Activated CD8-positive, alpha-beta T cell treated with anti-CD3 and anti-CD28 coated beads, Interleukin-2, amount 10 ng/mL, durations not matched to agents 7 days and 5 days (primary cell): ENCODE measurements at places on chromosomes 12 and 14. TPM values are rescaled to one million over a fixed set of nuclear protein-coding genes. Genes with fewer than 3 reads are reported as not detected.

- DNase-seq: peak; percentile 72
Measured at GRCh38 chr14:100662879-100663760, 63.6 kb upstream of the DLK1 start.

GRCh38 chr14:99272899-99273765, 1.1 kb upstream of the BCL11B start:
- DNase-seq: peak; percentile 70

DNA sequence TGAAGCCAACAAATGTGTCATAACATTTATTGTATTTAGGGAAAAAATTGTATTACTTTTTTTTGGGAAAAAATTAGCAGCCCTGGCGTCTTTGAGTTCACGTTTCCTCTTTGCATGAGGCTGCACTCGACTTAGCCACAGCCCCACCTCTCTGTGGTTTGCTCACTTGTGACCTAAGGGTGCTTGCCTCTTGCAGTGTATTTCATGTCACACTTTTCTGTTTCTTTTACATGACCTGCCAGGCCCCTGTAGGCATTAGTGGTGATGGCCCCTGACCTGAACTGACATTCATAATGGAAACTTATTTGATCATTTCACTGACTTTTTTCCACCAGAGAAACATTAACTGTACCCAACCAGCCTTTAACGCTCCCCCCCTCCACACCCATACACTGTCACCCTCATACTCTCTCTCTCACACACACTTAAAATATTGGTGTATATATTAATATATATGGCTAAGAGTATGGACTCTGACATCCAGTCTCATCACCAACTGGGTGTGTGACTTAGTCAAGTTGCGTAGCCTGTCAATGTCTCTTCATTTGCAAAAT, 122.9 kb downstream of the PRKCH start:
- peak; percentile 90 for DNase-seq

GRCh38 chr14:22658946-22659345, 14.8 kb upstream of the OR6J1 start:
- no peak for DNase-seq

- no peak for DNase-seq
Measured at GRCh38 chr12:131459773-131460365, 251.0 kb upstream of the SFSWAP start.

DNA sequence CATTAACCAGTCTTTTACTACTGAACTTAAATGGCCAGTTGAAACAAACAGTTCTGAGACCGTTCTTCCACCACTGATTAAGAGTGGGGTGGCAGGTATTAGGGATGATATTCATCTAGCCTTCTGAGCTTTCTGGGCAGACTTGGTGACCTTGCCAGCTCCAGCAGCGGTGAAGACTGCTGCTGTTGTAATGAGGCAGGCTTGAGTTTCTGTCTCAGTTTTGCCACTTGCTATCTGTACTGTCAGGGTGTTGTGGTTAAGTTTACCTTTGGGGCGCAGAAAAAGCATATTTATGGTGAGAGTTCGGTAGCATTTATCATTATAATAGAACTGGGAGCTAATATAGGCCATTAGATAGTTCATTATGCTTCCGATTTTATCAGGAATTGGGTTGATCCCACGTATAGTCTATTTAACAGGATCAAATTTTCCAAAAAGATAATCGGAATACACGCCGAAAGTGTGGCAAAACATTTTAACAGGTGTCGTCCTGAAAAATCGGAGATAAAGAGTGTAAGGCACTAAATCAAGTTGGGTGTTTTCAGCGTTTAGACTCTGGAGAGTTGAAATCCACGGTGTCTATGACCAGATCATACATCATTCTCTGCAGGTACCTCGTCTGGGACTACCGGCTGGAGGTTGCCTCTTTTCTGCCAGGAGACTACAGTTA, 688 bp upstream of the NECAP1 start:
- DNase-seq: peak; percentile 57

GRCh38 chr14:90301668-90302090, 30.1 kb downstream of the NRDE2 start:
- DNase-seq: no peak

DNA sequence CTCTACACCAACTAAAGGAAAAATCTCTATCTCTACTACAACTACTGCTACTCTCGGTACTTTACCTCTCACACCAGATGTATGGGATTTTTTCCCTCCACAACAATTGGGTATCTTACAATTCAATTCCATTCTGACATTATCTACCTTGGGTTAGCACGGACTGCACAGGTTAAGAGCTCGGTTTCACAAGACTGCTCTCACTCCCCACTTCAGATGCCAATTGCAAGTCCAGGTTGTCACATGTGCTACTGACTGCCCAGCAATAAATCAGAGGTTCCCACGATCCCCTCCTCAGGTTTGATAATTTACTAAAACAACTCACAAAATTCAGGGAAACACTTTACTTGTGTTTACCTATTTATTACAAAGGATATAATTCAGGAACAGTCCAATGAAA, 58.0 kb downstream of the OVCH1 start:
- DNase-seq: no peak

- peak; percentile 71 for DNase-seq
Measured at GRCh38 chr14:105173901-105174894, 5.6 kb upstream of the JAG2 start.

GRCh38 chr14:73976125-73976524, 26.0 kb downstream of the COQ6 start:
- no peak for DNase-seq

The TFCP2 gene
- 34.5 TPM for total RNA-seq

- DNase-seq: no peak
Measured at GRCh38 chr12:95393191-95393790, 80.7 kb upstream of the METAP2 start.

The LPAR5 gene
- 16.8 TPM for total RNA-seq

DNA sequence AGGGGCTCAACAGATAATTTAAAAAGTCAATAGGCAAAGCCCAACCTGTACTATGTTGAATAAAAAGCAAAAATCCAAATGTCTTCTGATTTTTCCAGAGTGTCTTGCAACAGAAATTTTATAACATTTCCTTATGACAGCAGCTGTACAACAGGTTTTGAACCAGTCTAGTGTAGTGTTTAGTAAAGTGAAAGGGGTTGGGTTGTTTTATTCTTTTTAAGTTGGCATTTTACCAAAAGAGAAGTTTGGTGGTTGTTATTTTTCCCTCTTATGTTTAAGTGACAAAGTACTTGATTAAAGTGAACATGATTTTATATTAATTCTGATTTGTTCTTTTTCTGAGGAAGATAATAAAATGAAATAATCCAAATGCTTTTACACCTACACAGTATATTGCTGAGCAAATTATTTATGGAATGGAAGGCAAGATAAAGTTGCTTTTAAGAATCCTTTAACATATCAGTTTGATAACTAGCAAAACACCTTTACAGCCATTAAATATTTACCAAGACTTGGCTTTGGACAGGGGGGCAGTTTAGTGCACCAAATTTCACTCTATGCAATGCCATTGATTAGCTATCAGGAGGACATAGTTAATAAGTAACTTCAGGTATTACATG, 128.9 kb downstream of the FOXA1 start:
- no peak for DNase-seq

DNA sequence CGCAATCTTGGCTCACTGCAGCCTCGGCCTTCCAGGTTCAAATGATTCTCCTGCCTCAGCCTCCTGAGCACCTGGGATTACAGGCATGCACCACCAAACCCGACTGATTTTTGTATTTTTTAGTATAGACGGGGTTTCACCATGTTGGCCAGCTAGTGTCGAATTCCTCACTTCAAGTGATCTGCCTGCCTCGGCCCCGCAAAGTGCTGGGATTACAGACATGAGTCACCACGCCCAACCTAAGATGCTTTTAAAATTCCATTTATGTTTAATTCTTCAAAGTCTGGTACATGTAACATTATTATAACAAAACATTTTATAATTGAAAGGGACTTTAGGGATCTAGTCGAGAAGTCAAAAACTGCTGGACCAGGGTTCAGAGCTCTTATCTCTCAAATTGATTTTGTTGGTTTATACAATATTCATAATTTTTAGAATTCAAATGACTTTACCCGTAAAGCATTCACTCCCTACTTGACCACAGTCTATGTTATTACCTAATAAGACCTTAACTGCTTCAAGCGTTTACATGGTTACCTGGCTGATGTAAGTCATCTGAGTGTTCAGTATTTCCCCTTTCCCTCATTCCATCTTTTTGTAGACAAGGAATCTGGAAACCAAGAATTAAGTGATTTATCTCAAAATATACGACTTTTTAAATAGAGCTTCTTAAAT, 28.2 kb downstream of the RAP1B start:
- no peak for DNase-seq

The CLEC1B gene
- total RNA-seq: not detected

GRCh38 chr14:104403421-104404220, 175.9 kb upstream of the C14orf180 start:
- peak; percentile 8 for DNase-seq

DNA sequence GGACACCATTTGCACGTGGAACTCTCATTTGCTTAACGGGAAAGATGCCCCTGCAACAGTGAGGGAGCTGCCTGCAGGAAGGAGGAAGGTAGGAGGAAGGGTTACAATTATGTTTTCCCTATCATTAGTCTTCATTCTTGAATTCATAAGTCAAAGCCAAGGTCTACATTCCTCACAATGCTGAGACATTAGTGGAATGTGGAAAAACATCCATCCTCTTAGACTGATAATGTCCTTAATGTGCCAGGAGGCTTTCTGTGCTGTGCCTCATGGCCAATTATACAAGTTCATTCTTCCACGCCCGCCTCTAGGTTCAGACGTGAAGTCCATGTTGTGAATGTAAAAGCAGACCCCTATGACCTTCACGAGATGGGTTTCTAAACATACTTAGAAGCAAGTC, 1212.4 kb upstream of the TMEM132C start:
- DNase-seq: no peak

GRCh38 chr12:128018067-128018466, 248.9 kb upstream of the TMEM132C start:
- DNase-seq: no peak

The HELB gene
- total RNA-seq: 25.7 TPM

GRCh38 chr12:29317556-29318363, 63.2 kb downstream of the ERGIC2 start:
- peak; percentile 69 for DNase-seq

The IL22 gene
- total RNA-seq: not detected

DNA sequence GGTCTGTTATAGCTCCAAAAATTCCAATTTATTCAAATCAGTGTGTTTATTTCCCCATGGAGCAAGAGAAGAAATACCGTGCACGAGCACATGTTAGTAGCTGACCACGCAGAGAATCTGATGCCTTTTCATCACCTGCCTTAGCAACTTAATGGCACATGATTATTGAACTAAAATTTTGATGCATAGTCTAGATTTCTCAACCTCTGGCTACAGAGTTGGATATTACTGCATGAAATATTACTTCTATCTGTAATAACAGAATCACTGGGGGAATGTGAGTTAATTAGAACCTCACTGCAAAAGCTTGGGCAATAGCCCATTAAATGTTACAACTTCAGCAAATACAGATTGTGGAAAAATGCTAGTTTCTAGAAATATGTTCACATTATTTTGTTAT, 335.8 kb downstream of the FLRT2 start:
- DNase-seq: no peak

- peak; percentile 70 for DNase-seq
Measured at GRCh38 chr12:47744005-47744651, 14.6 kb downstream of the RAPGEF3 start.

DNA sequence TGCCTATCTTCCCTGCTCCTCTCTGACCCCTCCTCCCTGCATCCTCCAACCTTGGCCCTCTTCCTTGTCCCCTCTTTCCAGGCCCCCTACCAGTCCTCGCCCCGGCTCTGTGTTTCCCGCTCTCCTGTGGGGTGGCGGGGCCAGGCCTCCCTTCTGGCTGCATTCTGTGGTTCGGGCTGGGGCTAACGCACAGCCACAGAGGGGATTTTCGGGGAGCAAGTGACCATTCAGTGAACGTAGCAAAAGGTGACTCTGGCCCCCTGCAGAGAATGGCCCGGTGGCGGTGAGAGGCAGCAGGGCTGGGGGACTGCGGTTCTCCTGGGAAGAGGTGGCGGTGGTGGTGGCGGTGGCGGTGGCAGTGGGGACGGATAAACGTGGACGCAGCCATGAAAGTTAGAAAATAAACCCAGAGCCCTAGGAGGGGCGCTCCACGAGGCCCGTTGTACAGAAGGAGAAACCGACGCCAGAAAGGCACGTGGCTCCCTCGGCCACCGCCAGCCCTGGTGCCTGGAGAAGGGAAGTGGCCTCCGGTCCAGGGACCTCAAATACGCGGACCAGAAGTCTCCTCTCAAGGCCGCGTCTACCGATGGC, 269.6 kb downstream of the ADGRD1 start:
- no peak for DNase-seq

GRCh38 chr14:55661029-55661428, 81.0 kb downstream of the KTN1 start:
- DNase-seq: no peak

- no peak for DNase-seq
Measured at GRCh38 chr12:69179786-69180185, 59.6 kb upstream of the CPSF6 start.

DNA sequence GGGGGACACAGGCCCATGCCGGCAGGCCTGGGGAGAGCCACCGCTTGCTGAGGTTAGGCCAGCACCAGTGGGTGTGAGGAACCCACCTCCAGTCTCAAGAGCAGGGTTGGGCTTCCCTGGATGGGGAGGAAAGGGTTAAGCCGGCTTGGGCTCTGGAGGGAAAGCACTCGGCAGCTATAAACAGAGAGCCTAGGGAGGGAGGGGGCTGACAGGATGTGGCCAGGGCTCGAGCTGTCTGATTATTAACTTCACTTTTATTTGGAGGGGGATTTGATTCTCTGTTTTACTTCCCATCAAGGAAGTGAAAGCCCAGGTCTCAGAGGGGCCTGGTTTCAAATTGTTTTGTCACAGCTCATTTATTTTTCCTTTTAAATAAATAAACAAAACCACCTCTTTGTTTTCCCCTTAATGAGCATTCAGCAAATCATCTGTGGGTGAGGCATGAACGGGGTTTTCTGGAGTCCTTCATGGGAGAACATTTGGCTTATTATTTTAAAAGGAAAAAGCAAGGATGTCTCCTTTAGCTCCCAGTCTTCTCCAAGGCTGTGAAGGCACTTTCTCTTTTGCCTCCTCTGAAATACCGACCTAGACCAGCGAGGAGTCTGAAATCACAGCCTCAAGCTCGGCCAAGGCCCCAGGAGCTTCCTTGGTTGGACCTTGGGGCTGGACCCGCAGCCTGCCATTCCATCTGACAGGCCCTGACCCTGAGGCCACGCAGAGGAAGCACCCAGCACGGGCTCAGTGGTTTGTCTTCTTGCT, 21.9 kb upstream of the ZFP36L1 start:
- DNase-seq: peak; percentile 66

DNA sequence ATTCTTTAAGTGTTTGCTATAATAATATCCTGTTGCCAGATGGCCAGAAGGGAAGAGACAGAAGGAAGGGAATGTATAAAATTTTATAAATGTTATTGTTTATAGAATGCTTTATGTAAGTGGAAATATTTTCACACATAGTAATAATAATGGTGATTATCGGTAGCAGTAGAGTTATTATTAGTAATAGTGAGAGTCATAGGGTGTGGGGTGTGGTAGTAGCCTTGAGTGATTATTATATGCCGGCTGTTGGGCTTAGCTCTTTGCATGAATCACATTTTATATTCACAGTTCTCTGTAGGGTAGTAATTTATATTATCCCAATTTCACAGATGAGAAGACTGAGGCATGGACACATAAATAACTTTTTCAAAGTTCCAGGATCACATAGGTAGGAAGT, 391.4 kb downstream of the C12orf75 start:
- no peak for DNase-seq

The C12orf50 gene
- total RNA-seq: not detected

The CLEC6A gene
- total RNA-seq: not detected

The TAS2R19 gene
- total RNA-seq: 2.1 TPM
